ENCODE measurements at places on chromosomes 3 and 15.
A peak's percentile ranks its signal among the peaks of the same experiment; 100 is the strongest.

GRCh38 chr15:67165254-67166253 is 88.9 kb downstream of the AAGAB start:
- DNase-seq: no peak

DNA sequence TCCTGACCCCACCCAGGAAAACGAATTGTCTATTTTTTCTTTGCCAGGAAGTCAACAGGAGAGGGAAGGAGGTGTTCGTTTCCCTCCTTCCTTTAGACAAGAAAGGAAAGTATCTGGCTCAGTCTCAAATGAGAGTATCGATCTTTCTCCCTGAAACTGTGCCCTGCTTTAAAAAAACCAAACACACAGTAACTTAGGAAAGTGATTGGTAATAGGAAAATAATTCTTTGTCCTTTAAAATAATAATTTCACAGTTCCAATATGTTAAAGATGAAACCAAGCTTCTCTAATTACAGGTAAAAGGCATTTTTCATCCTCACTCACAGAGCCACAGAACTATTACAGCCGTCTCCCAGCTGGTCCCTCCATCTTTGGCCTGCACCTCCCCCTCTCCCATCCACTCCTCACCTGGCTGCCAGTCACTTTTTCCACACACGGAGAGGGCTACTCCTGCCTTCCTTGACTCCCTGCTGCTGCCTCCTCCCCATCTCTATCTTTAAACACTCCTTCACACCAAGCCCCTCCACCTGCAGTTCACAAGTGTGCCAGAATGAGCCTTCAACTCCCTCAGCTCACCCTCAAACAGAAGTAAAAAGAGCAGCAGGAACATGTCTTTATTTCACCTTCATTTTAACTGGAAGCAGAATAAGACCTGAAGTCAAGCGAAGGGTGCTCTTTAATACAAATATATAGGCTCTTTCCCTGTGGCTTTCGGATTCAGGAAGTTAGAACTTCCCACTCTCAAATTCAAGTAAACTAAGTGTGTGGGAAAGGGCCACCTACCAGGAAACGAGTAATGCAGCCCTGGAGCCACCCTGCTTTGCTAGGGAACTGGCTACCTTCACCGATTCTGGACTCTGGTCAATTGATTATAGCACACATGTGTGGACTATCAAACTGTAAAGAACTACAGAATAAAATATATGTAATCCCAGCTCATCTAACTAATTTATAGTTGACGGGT is 116.4 kb downstream of the SENP2 start:
- no peak for DNase-seq

- DNase-seq: no peak
Measured at GRCh38 chr15:57785039-57785438, 78.5 kb downstream of the POLR2M start.

GRCh38 chr3:179473565-179473964 is 22.3 kb upstream of the GNB4 start:
- no peak for DNase-seq

GRCh38 chr3:196963631-196963953 is 5.0 kb downstream of the PIGZ start:
- no peak for DNase-seq

- no peak for DNase-seq
Measured at GRCh38 chr3:183449791-183450190, 21.4 kb upstream of the MCF2L2 start.

GRCh38 chr3:29195056-29195455 is 85.8 kb upstream of the RBMS3 start:
- DNase-seq: no peak

GRCh38 chr15:53412542-53412941 is 346.9 kb downstream of the WDR72 start:
- no peak for DNase-seq

DNA sequence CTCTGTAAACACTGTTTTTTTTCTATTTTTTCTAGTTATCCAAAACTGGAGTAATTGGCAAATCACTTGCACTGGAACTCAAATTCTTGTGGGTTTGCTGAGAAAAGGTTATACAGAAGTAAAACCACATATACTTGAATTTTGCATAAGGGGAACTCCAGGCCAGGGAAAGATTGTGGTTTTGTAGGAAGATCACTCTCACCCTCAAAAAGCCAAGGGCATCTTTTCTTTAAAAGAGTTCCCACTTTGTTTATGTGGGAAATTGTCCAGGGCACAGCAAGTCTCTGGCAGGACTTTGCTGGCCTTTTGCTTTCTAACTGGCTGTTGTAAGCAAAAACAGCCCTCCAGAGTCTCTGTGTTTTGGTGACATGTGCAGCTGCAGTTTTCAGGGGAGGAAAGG is 340.3 kb upstream of the RBMS3 start:
- no peak for DNase-seq

GRCh38 chr15:40960925-40961324 is 7.7 kb downstream of the CHAC1 start:
- DNase-seq: no peak

DNA sequence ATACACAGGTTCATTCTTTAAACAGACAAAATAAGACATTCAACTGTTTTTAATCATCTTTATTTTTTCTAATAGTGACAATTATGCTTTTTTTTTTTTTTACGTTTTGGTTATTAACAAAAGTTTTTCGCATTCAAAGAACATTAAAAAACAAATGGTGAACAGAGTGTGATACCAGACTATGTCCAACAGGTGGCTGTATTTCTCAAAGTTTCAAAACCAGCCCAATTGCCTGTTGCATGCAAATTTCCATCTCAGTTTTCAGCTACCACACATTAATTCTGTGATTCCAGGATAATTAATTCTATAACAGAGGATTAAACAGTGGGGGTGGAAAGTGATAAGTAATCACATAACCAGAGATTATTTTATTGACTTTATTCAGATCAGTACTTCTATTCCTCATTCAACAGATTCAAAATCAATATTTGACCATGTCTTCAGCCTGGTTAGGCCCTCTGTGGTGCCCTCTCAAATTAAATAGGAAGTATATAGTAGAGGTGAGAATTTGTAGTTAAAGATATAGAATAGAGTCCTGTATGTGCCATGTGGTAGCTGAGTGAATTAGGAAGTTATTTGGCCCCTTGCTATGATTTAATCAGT is 122.2 kb upstream of the DCBLD2 start:
- DNase-seq: no peak

- DNase-seq: no peak
Measured at GRCh38 chr3:40895109-40895508, 304.2 kb upstream of the CTNNB1 start.

DNA sequence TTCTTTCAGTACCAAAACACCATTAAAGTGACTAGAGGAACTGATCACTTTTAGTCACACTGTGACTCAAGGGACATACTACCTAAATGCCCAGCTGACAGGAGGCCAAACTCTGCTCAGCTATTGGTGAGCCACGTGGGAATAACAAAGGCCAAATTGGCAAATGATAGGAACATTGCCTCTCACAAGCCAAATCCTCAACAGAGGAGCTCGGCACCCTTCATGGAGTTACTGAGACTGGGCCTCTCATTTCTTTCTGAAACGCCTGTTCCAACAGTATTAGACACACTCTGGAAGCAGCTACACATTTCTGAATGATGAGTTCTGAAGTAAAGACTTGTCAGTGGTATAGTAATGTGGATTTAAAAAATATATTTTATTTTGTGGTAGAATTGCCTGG is 166.0 kb upstream of the COL8A1 start:
- DNase-seq: no peak

DNA sequence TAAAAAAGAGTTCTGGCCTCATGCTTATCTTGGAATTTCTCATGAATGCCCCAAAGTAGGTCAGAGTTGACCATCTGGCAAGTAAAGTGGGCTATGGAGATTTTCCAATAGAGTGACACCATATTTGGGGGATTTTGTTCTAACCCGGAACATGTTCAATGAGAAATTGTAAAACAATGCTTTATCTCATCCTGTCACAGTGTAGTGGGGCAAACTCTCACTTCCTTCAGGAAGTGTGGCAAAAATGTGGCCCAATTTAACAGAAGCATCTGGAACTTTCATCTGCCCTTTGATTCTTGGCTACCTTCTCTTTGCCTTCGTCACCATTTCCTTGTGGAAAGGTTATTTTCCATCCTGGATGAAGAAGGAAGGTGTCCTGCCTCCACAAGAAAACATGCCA is 70.8 kb downstream of the ADAMTS9 start:
- DNase-seq: no peak

DNA sequence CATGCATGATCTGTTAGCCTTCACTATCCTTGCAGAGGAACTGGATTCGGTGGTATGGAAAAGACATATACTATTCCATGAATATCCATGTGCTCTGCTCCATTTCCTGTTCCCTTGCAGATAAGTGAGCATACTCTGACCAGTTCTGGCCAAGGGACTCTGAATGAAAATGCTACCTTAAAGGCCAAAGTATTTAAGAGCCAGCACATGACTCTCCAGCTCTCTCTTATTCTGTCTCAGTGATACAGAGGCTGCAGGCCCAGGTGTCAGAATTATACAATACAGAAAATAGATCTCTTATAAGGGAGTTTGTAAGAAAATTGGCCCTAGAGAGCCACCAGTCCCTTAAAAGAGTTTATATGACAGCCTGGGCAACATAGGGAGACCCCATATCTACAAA is 779.7 kb upstream of the CFAP20DC start:
- DNase-seq: no peak

DNA sequence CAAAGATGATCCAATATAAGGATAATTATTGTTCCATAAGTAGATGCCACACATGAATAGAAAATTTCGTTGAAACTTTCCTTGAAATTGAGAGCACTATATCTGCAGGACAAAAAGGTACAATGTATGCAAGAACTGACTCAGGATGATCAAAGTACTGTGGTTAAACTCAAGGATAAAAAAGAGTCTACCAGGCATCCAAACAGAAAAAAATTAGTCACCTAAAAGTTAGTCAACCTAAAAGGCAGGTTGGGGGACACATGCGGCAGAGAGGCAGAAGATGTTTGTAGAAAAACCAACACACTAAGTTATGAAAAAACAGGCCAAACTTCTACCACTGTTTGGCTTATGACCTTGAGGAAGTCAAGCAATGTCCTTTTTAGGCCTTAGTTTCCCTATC is 68.7 kb downstream of the GSK3B start:
- no peak for DNase-seq

DNA sequence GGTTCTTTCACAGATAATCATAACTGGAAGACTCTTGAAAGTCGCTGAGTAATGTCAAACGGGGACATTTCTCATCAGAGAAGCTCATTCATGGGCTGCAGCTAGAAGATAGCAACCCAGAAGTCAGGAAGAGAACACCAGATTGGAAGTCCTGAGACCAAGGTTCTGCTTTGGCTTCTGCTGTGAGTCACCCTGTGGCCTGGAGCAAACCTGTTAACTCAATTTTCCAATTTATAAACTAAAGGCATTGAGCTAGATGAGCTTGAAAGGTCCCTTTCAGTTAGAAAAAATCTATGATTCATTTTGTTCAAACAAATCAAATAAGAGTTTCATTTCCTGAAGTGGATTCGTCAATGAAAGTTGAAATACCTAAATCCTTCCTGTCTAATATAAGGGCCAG is 402.2 kb downstream of the EPHB1 start:
- DNase-seq: no peak

GRCh38 chr15:67559158-67559557 is 16.7 kb downstream of the MAP2K5 start:
- DNase-seq: no peak

DNA sequence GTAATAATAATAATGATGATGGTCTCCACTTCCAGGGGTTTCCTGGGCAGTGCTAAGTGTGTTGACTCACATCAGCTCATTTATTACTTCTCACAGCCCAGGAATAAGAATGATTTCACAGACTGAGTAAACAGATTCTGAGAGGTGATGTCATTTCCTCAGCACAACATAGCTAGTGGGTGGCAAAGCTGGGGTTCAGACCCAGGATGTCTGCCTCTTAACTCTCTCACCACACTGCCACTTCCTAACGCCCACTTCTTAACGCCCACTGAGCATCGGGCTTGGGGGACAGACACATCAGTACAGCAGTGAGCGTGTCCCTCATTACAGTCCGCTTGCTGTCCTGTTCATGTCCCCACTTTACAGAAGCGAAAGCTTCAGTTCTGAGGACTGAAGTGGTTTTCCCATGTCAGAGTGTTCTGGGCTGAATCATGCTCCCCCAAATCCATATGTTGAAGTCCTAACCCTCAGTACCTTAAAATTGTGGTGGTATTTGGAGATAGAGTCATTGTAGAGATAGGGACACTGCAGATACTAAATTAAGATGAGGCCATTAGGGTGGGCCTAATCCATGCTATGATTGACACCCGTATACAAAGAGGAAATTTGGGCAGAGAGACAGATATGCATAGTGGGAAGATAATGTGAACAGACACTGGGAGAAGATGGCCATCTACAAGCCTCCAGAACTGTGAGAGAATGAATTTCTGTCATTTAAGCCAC is 68.0 kb downstream of the ATP2B2 start:
- peak; percentile 69 for DNase-seq

GRCh38 chr3:116051040-116051439 is 394.2 kb downstream of the LSAMP start:
- DNase-seq: no peak

DNA sequence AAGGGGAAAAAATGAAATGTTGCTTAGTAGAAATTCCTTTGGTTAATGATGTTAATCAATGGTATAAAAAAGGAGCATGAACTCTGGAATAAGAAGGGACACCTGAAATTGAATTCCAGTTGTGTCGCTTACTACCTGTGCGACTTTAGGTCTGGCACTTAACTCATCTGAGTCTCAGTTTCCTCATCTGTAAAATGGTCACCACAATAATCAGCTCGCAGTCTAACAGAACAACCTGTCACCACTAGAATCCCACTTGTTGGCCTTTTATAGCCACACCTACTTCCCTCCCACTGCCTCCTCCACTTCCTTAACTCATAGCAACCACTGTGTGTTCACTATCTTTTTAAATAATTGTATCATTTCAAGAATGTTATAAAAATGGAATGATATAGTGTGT is 2.5 kb downstream of the PLAAT1 start:
- DNase-seq: no peak

DNA sequence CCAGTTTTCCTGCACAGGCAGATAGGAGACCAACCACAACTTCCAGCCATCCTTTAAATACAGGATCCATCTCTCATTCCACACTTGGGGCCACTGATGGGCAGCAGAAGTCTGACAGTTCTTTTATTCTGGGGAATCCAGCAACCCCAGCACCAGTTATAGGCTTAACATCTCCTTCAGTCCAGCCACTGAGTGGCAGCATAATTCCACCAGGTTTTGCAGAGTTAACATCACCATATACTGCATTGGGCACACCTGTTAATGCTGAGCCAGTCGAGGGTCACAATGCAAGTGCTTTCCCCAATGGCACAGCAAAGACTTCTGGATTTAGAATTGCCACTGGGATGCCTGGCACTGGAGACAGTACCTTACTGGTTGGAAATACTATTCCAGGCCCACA is 2.9 kb downstream of the NPAP1 start:
- DNase-seq: no peak

DNA sequence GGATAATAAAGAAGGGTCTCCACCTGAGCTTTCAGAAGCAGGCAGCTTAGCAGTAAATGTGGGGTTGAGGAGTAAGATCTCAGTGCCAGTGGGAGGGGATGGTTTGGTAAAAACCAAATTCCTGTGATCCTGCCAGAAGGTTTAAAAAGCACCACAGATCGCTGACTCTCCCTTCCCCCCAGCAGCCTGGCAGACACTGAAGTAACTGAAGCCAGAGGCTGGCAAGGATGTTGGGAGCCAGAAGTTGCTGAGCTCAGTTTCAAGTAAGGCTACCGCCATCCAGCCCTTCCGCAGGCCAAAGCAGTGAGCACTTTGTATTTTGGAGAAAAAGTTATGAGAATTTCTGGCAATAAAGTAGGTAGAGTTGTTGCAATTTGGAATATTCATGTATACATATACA is 246.4 kb downstream of the ZNF621 start:
- DNase-seq: no peak

- DNase-seq: no peak
Measured at GRCh38 chr3:151552589-151552988, 91.7 kb upstream of the IGSF10 start.
